Endodermal cell (in vitro differentiated cells): ENCODE measurements at places on chromosomes 12 and 14. TPM values are rescaled to one million over a fixed set of nuclear protein-coding genes. Genes with fewer than 3 reads are reported as not detected.

GRCh38 chr12:103774977-103775560 is 66.0 kb downstream of the NT5DC3 start:
- no peaks in the 10 kb centered on the region for H3K27me3 ChIP-seq
- no peak overlapping the region for H3K4me3 ChIP-seq
- no peak for DNase-seq
- no peaks in the 10 kb centered on the region for H3K4me1 ChIP-seq
- peaks cover 66% of the 10 kb centered on the region for H3K36me3 ChIP-seq
- no peak overlapping the region for H3K27ac ChIP-seq

- peak overlapping the region; percentile 78 for H3K27ac ChIP-seq
- no peaks in the 10 kb centered on the region for H3K27me3 ChIP-seq
- H3K4me3 ChIP-seq, result no peak overlapping the region
These were observed 193.3 kb downstream of the DPF3 start for GRCh38 chr14:72700338-72701236.

Gene IGF1
- total RNA-seq, result not detected in 2 replicates

DNA sequence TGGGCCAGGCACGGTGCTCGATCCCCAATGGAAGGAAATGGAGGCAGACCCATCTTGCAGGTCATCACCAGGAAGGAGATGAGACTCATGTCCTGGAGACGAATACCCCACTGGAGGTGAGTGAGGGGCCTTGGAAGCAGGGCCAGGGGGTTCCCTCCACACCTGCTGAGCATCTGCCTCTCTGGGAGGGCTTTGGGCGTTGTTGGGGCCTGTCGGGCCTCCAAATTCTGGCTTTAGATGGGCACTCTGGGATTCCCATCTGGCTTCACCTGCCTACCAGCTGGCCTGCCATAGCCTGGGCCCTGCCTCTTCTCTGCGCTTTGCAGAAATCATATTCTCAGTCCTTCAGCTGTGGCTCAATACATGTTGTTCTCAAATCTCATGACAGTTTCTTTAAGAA is 13.9 kb downstream of the RTL1 start:
- no peaks in the 10 kb centered on the region for H3K36me3 ChIP-seq
- no peaks in the 10 kb centered on the region for H3K27me3 ChIP-seq
- no peak for DNase-seq
- H3K4me1 ChIP-seq, result peaks cover 4% of the 10 kb centered on the region

- no peak overlapping the region for H3K4me3 ChIP-seq
- DNase-seq, result no peak
- H3K4me1 ChIP-seq, result no peaks in the 10 kb centered on the region
- no peak overlapping the region for H3K27ac ChIP-seq
- no peaks in the 10 kb centered on the region for H3K27me3 ChIP-seq
These were observed 548.6 kb upstream of the TBX3 start for GRCh38 chr12:115232455-115233156.

Gene PLCZ1
- total RNA-seq, result 0.25 TPM in 1 of 2 replicates, not detected in the other

GRCh38 chr12:124579921-124580517 is 12.6 kb upstream of the NCOR2 start:
- H3K36me3 ChIP-seq, result no peaks in the 10 kb centered on the region
- no peak overlapping the region for H3K27ac ChIP-seq
- no peaks in the 10 kb centered on the region for H3K27me3 ChIP-seq
- no peaks in the 10 kb centered on the region for H3K4me1 ChIP-seq
- H3K4me3 ChIP-seq, result no peak overlapping the region

DNA sequence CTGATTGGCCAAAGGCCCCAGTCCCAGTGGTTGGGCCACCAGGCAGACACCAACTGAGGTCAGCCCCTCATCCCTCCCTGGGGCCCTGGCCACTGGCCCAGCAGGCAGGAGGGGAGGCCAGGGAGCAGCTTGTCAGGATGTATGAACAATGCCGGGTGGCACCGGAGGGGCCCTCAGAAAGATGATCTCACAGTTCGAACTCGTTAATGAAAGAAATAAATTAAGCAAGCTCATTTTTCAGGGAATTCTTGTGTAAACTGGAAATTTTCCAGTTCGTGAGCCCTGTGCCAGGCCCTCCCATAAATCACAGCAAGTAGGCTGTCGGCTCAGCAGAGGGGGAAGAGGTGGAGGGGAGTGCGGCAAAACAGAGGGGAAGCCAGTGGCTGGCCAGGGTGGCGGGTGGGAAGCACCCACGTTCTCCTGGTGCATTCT is 177.0 kb upstream of the VASH1 start:
- H3K4me3 ChIP-seq, result no peak overlapping the region
- DNase-seq, result no peak
- H3K27me3 ChIP-seq, result no peaks in the 10 kb centered on the region
- H3K36me3 ChIP-seq, result no peaks in the 10 kb centered on the region

Gene SMCO2
- total RNA-seq, result 1.0 TPM in 1 of 2 replicates, not detected in the other

DNA sequence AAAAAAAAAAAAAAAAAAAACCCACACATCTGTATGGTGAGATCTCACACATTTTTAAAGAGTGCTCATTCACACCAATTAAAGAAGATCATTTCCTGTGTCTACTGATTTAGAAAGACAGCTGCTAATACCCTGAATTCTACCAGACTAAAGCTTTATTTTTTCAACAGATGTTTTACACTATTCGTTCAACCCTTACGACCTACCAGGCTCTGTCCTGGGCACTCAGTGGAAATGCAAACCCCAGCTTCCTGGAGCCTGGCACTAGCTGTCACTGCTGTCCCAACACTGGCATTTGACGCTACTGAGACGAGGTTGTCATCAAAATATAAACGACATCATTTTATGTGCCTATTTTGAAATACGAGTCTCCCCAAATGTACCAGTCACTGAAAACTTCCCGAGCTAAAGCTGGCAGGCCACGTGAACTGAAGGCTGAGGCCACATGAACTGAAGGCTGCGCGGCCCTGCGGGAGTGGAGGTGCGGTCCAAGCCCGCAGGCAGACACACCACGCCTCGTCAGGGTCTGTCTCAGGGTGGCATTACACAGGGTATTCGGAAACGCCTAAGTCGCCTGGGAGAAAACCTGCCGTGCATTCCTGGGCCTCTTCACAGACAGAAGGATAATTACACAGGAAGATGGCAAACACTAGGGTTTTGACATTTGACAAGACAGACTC is 27.2 kb downstream of the SLC15A4 start:
- H3K4me3 ChIP-seq, result peak overlapping the region; percentile 52
- no peak for DNase-seq
- H3K27me3 ChIP-seq, result no peaks in the 10 kb centered on the region
- H3K4me1 ChIP-seq, result peaks cover 20% of the 10 kb centered on the region
- peaks cover 93% of the 10 kb centered on the region for H3K36me3 ChIP-seq
